ENCODE measurements at places on chromosomes 7 and 10.

DNA sequence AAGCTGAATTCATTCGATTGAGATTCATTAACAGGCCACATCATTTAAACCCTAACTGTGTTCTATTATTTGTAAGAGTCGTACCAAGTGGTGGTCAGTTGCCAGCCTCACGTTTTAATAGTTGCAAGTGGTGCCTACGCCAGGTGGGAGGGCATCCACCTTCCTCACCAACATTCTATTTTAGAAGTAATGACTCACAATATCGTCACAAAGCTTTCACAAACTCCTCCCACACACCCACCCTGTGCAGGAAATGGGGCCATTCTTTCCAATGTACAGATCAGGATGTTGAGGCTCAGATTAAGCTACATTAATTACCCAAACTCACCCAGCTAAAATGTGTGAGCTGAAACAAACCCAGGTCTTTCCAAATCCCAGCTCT, 77.3 kb upstream of the SAMD8 start:
- DNase-seq = no peak

GRCh38 chr10:70069346-70069745, 16.7 kb downstream of the MACROH2A2 start:
- no peak for DNase-seq

GRCh38 chr7:130065500-130066152, 4.7 kb upstream of the KLHDC10 start:
- no peak for DNase-seq

GRCh38 chr10:102832248-102832647, 5.0 kb downstream of the CYP17A1 start:
- no peak for DNase-seq

DNA sequence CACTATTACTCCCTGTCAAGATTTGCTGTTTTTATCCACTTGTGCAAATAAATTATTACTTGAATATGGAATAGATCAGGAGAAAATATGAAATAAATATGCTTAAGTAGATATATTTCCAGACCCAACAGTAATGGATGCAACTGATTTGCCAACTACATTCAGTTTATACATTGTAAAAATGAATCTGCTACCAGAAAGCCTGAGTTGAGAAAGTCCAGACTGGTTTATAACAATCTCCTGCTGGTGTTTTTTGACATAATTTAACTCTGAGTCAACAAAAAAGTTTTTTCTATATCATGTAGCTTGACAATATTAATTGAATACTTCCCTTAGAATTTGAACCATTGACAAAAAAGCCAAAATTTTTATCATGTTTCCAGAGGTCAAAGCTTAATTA, 265.8 kb upstream of the SEMA3D start:
- no peak for DNase-seq

DNA sequence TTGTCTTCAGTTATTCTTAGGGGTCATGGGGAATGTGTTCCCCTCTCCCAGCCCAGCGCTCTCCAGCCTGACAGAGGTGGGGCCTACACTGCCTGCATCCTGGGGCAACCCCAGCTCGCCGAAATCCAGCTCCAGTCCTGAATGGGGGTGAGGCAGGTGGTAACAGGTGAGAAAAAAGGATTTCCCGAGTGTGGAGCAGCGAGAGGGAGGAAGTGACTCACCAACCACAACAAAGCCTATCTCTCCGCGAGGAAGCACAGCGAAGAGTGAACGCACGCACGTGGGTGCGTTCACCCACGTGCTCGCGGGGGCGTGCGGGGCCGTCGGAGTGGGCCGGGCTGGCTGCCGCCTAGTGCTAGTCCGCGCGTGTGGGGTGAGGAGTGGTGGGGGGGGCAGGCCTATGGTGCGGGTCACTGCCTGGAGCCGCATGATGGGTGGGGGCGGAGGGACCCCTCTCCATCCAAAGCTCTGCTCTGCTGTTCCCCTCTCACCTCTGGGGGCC, 855 bp upstream of the PALD1 start:
- peak; percentile 85 for DNase-seq

DNA sequence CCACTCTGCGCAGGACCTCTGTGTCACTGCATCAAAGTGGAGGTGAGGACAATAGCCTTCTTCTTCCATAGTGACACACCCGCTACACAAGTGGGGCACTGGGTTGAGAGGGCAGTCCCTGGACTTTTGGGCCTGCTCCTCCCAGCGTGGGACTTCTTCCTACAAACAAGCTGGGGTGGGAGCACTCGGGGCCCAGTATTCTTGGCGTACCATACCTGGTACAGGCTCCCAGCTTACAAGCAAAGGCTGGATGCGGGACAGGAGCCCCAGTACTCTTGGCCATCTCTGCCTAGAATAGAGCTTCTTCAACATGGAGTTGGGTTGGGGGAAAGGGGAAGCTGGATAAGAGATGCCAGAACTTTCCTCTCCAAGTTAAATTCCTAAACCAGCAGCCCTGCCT, 426.8 kb upstream of the FOXK1 start:
- no peak for DNase-seq

- DNase-seq = no peak
Measured at GRCh38 chr7:30027740-30028215, 434 bp upstream of the PLEKHA8 start.

DNA sequence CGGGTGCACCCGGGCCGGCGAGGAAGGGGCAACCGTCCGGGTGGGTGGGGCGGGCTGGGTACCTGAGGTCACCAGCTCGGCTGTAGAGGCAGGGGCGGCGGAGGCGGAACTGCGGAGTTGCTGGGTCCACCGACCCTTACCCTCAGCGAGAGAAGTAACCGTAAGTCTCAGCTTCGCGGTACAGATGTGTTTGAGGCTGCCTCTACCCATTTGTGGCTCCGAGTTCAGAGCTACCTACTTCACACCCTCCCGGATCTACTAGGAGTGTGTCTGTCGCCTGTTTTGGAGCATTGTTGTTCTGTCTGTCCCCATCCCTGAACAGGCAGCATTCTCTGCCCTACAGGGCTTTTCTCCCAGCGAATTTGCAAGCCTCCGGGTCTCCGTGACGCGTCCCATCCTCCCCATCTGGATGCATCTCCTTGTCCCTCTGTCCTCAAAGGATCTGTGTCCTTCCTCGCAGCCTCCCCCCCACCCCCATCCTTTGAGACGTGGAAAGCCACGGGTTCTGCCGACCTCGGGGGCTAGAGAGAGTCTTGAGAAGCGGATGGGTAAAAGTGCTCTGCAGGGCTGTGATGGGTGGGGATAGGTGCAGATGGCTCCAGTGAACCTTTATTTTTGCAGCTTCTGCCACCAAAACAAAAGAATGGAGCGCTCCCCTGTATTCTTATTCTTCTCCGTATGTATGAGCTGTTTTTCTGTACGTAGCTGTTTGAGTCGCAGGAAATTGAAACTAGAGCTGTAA, 757 bp downstream of the ANKIB1 start:
- DNase-seq = no peak

- no peak for DNase-seq
Measured at GRCh38 chr7:77409739-77410547, 6.2 kb downstream of the GSAP start.

- DNase-seq = peak; percentile 34
Measured at GRCh38 chr7:85074-85882, 107.1 kb upstream of the FAM20C start.

- no peak for DNase-seq
Measured at GRCh38 chr10:13234172-13234571, at the start of gene UCMA. Gene UCMA, minus strand, starts transcription at chr10:13234374. Its CDS starts 116 bp downstream, at chr10:13234258.

- DNase-seq = no peak
Measured at GRCh38 chr10:11448190-11448544, 163.3 kb downstream of the USP6NL start.

DNA sequence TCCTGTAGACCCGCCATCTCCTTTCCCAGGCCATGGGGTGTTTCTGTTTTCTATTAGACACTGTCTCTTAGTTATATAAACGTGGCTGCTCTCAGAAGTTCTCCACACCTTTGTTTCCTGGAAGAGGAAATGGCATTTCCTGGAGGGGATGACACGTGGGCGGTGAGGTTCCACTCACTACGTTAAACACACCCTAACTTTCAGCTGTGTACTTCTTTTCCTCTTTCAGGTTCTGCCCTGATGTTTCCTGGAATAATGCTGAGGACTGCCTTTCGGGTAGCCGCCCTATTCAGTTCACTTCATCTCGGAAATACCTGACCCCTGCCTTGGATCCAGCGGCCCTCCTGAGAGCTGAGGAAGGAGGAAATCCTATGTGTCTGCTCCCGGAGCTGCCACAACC, 3.4 kb upstream of the PRKCQ start:
- no peak for DNase-seq

DNA sequence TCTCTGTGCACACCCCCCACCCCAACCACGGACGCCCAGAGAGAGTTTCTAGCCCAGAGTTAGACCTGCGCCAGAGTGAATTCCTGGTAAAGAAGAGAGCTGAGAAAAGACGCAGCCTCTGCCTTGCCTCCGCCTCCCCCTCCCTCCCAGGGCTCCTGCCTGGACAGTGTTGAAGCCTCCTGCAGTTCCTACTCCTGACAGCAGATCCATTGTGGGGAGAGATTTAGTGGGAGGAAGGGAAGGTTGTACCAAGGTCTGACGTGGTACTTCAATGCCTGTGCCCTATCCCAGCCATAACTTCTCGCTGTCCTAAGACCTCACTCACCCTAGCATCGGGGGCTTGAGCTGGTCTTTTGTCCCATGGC, 952 bp downstream of the SRRM3 start:
- no peak for DNase-seq

GRCh38 chr7:150335108-150335773, 6.2 kb downstream of the RARRES2 start:
- DNase-seq = no peak

DNA sequence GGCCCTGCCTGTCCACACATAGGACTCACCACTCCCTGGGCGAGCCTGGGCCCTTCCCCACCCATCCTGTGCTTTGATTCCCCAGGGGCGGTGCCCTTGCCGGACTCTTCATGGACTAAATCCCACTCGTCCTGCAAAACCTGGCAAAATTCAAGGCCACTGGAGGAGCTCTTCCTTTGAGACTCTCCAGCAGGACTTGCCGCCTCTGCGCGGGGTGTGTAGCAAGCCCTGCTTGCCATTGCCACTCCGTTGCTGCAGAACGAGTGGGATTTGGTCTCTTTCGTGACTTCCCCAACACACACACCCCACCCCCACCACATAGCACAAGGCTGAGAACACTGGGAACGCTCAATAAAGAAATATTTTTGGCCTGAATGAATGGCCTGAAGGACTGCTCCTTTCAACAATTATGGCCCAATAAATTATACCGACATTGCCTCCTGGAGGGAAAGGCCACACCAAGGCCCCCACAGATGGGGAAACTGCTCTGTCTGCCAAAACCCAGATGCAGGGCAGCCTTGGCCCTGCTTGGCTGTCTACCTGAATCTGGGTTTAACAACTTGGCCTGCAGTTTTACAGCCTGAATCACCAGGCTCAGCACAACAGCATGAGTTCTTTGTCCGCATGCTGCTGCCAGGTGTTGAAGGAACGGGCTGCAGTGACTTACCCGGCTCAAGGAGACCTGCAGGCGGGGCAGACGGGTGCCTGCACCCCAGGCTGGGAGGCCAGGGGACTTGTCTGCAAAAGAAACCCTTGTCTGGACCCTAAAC, 72.8 kb upstream of the KAT6B start:
- DNase-seq = no peak

GRCh38 chr7:92988051-92988450, 129.7 kb downstream of the SAMD9 start:
- DNase-seq = peak; percentile 19

DNA sequence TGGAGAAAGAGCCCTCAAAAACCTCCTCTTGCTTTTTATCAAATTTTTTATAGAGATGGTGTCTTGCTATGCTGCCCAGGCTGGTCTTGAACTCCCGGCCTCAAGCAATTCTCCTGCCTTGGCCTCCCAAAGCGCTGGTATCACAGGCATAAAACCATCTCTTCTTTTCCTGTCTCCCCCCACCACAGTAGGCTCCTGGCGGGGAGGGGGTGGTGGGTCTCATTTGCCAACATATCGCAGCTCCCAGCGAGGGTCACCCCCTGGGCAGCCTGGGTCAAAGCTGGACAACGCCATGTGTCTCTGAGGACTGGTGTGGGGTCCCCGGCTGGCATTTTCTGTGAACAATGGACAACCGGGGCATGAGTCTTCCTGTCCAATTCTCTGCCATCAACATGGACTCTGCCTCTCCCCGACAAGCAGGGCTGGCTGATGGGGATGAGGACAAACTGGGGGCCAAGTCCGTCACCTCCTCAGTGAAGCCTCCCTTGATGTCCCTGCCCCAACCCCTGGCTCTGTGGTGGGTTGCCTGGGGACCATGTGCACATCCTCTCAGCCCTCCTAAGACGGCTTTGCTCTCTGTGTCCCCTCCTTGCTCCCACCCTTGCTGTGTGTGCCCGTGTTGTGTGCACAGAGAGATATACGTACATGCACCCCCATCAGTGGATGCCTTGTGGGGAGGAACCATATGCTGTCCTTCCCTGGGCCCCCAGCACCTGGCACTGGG, 86.4 kb upstream of the GNA12 start:
- DNase-seq = no peak

DNA sequence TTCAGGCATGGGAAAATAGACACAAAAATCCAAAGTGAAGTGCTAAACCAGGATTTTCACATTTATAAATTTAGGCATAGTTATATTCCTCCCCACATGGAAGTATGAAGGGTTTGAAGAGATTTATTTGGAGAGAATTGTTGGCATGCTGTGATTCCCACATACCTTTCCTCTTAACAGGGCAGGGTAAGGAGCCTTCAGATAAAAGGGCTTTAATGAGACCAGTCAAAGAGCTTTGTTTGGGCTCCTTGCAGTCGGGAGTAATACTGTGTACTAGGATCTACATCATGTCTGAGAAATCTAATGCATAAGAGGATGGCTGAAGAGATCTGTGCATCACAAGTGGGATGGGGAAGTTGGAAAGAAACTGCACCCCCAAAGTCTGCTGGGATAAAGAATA, 140.8 kb upstream of the PTN start:
- no peak for DNase-seq

DNA sequence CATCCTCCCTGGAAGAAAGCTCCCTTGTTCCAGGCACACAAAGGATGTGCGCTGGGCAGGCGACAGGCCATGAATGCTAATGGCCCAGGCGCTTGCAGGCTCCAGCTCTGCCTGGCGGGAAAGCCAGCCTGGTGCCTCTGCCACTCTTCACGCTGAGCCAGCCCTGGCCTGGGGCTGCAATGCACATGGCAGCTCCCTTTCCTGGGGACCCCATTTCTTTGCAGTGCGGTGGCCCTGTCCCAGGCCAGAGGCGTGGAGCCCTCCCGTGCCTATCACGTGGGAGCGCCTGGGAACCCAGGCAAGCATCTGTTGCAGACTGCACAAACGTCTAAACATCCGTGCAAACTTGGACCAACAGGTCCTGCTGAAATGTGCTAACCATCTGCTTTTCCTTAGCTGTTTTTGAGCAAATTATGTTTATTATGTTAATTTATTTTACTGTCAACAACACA, 152.1 kb upstream of the LYZL2 start:
- no peak for DNase-seq

- no peak for DNase-seq
Measured at GRCh38 chr10:18710201-18710653, 51.0 kb downstream of the ARL5B start.

- DNase-seq = peak; percentile 22
Measured at GRCh38 chr10:47152861-47153349, 147.1 kb upstream of the GDF10 start.

DNA sequence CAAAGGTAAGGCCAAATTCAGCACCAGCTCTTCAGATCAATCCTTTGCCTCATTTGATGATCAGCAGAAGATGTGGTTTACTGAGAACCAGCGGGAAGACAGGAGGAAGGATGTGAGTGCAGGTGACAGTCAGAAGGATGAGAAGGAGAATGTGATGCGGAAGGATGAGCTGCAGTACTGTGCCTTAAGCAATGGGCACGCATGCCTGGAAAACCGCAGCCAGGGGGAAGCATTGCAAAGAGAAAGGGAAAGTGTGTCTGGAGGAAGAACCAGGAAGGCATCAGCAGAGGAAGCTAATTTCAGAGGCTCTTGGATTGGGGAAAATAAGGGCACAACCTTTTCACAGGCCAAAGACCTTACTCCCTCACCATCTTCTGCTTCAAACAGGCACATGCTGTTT, 25.7 kb downstream of the C10orf71 start:
- no peak for DNase-seq

GRCh38 chr7:1511444-1512422, 7.5 kb upstream of the INTS1 start:
- no peak for DNase-seq
